ENCODE measurements at places on chromosomes 16 and 17.
A peak's percentile ranks its signal among the peaks of the same experiment; 100 is the strongest.

DNA sequence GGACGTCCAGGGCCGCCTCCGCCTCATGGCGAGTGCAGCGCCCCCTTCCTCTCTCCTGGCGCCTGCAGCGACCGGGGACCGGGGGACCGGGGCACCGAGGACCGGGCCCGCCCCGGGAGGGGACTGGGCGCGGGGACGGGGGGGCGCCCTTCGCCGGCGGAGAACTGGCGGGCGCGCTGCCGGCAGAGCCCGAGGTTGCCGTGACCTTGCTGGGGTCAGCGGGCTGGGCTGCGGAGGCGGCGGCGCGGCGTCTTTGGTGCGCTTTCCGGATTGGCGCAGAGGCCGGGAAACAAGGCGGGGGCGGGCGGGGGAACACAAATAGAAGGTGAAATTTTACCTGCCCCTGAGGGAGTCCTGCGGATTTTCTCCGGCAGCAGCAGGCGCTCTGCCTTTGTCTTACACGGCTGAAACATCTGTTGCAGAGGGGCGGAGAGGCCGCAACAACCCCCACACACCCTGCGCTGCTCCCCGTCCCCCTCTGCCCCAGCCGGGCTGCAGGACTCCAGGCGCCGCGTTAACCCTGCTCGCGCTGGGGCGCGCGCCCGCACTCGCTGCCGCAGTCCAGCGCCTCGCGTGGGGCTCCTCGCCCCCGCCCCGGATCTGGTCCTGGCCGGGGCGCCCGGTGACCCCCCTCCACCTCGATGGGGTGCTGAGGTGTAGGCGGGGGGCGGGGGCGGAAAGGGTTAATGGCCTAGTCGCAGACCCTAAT, 53.5 kb downstream of the SREBF1 start:
- DNase-seq = peak; percentile 65

DNA sequence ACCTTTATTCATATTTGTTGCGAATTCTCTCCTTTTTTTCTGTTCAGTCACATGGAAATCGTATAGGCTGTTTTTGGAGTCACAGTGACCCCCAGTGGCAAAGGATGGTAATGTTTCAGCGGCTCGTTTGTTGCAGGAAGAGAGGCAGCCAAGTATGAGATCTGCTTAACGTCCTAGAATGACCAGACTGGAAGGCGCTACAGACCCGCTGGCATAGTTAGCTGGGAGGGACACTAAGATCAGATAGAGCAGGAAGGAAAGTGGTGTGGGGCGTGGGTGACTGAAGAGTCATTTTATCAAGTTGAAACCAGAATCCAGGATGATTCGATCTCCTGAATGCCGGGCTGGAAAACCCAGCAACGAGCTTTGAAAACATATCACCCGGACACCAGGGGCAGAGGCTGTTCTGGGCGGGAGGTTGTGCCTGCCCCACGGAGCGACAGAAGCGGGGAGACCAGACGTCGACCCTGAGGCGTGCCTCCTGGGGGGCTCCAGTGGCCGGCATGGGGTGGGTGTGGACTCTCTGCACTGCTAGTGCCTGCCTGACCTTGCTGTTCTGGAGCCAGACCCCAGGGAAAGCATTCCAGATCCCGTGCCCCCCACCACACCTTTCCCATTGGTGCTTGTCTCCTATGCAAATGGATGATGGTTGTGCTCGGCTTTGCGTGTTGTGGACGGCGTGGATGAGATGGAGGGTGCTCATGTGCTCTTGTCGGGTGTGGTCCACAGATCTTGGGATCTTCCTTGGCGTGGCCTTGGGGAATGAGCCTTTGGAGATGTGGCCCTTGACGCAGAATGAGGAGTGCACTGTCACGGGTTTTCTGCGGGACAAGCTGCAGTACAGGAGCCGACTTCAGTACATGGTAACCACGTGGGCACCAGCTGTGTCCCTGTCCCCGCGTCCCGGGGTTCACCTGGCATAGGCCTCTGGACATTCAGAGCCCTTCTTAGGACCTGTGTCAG, 7.7 kb downstream of the IL34 start:
- peak; percentile 80 for DNase-seq

DNA sequence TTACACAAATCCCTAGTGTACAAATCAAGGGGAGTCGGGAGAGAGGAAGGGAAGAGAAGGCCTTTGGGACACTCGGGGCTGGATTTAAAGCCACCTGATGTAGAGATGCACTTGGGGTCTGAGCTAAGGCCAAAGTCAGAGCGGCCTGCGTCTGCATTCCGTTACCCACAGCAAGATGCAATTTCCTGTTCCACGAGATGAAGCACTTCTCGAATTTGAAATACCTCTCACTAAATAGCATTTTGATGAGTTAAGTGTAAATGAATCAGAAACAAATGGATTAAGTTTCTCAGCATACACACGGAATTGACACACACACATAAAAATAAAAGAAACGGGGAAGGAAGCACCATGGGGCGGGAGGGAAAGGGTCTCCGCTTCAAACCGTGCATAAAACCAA, 386.0 kb downstream of the SOX9 start:
- DNase-seq = no peak

DNA sequence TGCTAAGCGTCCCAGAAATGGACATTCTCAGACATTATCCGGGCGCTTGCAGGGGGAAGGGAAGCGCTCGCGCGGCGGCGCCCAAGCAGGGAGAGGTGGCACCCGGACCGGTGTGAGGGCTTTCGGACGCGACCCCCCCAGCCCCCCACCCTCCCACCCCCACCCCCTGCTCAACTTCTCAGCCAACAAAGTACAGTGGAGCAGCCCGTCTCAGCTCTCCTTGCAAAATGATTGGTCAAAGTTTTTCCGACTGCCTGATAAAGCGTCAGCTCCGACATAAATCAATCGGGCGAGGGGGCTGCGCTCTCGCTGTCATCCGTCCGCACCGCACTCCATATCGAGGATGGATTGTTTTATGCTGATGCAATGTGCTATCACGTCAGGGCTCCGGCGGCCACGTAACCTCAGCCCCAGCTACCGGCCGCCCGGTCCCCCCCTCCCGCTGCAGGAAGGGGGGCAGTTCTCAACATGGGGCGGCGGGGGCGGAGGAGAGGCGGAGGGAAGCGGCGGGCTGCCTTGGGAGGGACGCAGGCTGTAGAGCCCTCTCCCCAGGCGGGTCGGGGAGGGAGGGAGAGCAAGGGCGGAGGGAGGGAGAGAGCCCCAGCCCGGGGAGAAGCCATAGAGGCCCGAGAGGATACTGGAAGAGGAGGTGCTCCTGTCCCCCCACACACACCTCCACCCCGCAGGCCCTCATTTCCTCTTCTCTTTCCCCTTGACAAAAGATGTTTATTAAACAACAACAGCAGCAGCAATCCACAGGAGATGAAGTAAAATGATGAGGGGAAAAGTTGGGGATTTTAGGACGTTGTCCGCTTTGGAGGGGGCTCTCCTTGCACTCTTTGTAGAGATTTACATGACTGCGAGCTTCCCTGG, at the start of gene HOXB9:
HOXB9 (minus strand) TSS at position 114 of the 873 bp plus-strand sequence; CDS start at position 25, 89 bp downstream.
- DNase-seq = peak; percentile 68

DNA sequence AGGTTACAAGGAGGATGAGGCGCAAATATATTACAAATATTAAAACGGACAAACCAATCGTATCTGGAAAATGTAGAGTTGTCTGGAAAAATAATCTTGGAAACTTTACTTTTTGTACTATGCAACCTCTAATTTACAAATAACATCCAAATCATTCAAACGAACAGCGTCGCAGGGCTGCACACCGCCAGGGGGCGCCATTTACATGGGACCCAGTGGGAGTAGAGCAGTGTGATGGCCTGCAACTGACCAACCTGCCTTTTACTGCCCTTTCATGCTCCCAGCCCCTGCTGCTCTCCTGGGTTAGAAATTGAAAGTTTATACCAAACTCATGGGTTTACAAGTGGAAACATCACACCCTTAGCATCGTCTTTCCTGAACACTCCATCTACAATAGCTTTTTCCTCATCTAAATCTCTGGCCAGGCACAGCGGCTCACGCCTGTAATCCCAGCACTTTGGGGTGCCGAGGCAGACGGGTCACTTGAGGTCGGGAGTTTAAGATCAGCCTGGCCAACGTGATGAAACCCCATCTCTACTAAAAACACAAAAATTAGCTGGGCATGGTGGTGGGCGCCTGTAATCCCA, 10.0 kb downstream of the PITPNC1 start:
- peak; percentile 66 for DNase-seq

DNA sequence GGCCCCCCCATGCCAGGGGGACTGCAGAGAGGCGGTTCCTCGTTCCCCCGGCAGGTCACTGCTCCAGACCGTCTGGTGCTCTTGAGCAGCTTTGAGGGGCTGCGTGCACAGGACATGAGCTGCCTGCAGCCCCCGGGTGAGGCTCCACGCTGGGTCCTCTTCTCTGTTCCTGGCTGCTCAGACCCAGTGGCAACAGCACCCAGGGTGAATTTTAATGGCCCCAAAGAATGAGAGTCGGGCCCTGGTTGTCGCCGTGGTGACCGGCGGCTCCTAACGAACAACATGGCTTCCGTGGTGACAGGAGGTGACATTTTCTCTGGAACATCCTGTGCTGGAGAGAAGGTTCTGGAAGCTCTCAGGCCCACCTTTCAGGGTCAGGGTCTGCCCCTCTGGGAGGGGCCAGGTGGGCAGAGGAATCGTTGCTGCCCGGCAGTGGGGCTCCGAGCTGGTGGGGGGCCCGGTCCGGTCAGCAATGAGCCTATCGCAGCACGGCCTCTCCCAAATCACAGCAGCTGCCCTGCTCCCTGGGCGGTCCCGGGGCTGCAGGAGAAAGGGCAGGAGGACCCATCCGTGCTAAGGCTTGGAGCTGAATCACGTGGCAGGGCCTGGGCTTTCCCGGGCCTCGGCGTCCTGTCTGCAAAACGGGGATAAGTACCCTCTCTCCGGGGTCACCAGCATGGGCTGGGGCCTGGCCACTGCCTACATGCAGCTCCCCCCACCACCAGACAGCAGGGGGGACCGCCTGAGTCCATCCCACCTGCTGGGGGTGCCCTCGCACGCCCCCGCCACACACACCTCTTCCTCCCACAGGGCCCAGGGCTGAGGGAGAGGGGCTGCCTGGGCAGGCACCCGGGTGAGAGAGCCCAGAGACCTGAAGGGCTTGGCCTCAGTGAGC, 3.4 kb upstream of the C1QTNF8 start:
- DNase-seq = no peak

GRCh38 chr17:46851029-46851741, at the start of gene WNT9B:
TSS of gene WNT9B (plus strand) at chr17:46851583. CDS start at chr17:46851639, 56 bp downstream.
- DNase-seq = no peak

DNA sequence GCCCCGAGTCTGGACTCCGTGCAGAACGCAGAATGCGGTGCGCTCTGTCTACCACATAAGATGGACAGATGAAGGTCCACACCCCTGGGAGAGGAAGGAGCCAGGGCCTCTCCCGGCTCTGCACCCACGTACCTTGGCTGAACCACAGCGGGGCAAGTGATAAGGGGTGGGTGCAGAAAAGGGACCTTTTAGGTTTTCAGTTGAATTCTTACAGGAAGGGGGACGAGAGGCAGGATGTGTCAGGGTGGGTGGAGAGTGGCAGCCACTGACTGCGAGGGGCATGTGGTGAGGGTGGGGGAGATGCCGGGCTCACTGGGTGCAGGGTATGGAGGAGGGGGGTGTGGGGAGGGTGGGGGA, 372 bp downstream of the CD300A start:
- DNase-seq = no peak

GRCh38 chr16:50010212-50010611, 14.8 kb upstream of the CNEP1R1 start:
- no peak for DNase-seq

- DNase-seq = peak; percentile 34
Observed at GRCh38 chr16:81376880-81377279, 62.1 kb downstream of the GAN start.

DNA sequence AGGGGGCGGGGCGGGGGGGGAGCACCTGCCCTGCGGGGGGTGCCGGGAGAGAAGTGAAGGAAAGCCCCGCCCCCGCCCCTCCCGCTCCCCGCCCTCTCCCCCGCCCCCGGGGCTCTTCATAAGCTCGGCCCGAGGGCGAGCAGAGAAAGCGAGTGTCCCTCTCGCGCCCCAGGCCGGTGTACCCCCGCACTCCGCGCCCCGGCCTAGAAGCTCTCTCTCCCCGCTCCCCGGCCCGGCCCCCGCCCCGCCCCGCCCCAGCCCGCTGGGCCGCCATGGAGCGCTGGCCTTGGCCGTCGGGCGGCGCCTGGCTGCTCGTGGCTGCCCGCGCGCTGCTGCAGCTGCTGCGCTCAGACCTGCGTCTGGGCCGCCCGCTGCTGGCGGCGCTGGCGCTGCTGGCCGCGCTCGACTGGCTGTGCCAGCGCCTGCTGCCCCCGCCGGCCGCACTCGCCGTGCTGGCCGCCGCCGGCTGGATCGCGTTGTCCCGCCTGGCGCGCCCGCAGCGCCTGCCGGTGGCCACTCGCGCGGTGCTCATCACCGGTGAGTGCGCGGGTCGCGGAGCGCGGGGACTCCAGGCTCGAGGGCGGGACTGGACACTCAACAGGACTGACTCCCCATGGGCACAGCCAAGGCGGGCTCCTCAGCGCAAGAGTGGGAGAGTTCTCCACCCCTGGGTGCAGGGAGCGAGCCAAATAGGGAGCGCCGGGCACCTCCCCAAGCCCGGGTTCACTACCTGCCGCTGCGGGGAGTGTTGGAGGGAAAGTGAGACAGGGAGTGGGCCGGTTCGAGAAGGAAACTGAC, at the start of gene HSD11B2:
HSD11B2 (plus strand) TSS at position 145 of the 798 bp plus-strand sequence; CDS start at position 273, 128 bp downstream.
- DNase-seq = no peak

- no peak for DNase-seq
Observed at GRCh38 chr17:55785181-55785580, 34.3 kb downstream of the PCTP start.

GRCh38 chr17:83152745-83153611, 73.6 kb downstream of the METRNL start:
- no peak for DNase-seq

- no peak for DNase-seq
Observed at GRCh38 chr16:46932802-46933201, 40.7 kb downstream of the DNAJA2 start.

DNA sequence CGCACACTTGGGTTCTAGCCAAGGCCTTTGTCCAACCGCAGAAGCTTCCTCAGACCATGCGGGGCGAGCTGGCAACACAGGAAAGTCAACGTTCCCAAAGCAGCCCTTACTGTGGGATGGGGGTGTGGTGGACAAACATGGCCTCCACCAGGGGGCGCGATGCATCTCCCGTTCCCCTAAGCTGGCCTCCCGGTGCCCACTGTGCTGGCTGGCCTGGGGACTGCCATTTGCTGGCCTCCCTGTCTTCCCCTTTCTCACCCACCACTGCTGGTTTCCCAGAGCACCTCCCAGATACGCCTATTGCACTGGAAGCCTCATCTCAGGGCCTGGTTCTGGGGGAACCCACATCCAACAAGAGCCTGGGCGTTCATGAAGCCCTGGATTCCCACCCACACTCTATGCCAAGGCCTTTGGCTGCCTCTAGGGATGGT, 145.3 kb downstream of the IRF8 start:
- peak; percentile 45 for DNase-seq

- peak; percentile 36 for DNase-seq
Observed at GRCh38 chr17:35568561-35568960, 7.9 kb upstream of the SLFN14 start.

DNA sequence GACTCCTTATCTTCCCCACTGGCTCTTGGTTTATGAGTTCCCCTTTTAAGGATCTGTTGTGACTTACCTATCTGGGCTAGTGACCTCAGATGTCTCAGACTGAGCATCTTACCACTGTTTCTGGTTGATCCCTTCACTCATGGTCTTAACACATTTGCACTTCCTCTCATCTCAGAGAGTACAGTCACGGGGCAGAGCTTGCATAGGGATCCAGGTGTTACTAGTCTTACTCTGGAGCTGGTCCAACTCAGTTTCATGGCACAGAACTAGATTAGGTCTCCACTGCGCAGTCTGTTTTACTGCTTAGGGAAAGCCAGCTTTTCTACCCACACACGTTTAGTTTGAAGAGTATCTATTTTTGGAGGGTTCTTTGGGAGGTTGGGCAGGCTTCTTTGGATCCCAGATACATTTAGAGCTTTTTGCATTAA, 10.2 kb downstream of the GABARAPL2 start:
- DNase-seq = no peak
